ENCODE measurements at places on chromosomes 5 and 9. TPM values are rescaled to one million over a fixed set of nuclear protein-coding genes. Genes with fewer than 3 reads are reported as not detected.

- H3K4me3 ChIP-seq: no peak overlapping the region
- H3K27me3 ChIP-seq: no peaks in the 10 kb centered on the region
- no peak overlapping the region for H3K27ac ChIP-seq
- H3K36me3 ChIP-seq: no peaks in the 10 kb centered on the region
- no peak for DNase-seq
- H3K4me1 ChIP-seq: peaks cover 4% of the 10 kb centered on the region
Observed at GRCh38 chr5:54002779-54003178, 307.6 kb downstream of the ARL15 start.

GRCh38 chr9:136693490-136694162, 6.4 kb upstream of the AGPAT2 start:
- peaks cover 10% of the 10 kb centered on the region for H3K4me1 ChIP-seq
- H3K36me3 ChIP-seq: no peaks in the 10 kb centered on the region
- DNase-seq: peak; percentile 24
- no peak overlapping the region for H3K4me3 ChIP-seq

DNA sequence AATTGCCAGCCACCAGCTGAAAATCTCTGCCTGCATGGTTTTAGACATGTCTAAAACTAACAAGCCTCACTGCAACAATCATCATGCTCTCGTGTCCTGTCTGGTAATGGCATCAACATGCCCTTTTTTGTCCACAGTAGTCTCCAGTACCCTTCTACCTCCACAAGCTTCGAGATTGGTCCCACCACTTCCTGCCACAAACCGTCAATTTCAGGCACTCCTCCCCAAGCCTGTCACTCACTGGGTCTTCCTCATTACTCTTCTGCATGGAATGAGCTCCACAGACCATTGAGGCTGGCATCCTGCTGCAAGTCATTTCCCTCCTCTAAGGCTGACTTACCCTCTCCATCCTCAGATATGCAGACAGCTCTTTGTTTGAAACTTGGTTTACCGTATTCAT, 9.0 kb downstream of the LPAR1 start:
- peaks cover 3% of the 10 kb centered on the region for H3K27me3 ChIP-seq
- peaks cover 67% of the 10 kb centered on the region for H3K4me1 ChIP-seq
- DNase-seq: no peak

GRCh38 chr9:132754236-132754635, 84.0 kb downstream of the GTF3C4 start:
- H3K4me3 ChIP-seq: no peak overlapping the region
- no peak overlapping the region for H3K27ac ChIP-seq
- no peaks in the 10 kb centered on the region for H3K4me1 ChIP-seq
- DNase-seq: no peak
- peaks cover 68% of the 10 kb centered on the region for H3K27me3 ChIP-seq

The LTC4S gene
- total RNA-seq: not detected

Measured in HFFc6 (cell line).